Heart right ventricle (tissue), 16 donors: ENCODE measurements at places on chromosomes 4 and X. TPM values are rescaled to one million over a fixed set of nuclear protein-coding genes. Genes with fewer than 3 reads are reported as not detected.

DNA sequence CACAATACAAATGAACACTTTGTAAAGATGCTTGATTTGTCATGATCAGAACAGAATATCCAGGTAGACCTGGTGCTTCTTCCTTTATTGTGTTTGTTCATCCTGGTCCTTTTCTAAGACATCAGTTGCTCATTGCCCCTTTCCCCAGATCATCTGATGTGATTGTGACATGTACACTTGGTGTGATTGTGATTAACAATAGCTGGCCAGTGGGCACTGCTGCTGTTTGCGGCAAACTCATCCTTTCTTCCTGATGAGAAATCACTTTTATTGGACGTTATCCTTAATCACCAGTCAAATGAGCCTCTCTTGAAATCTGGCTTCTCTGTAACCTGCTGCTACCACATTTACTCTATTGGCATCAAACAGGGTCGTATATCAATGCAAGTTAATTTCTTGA, 135.1 kb downstream of the PCDH7 start:
- no peaks in the 10 kb centered on the region for H3K27me3 ChIP-seq
- no peak overlapping the region for H3K4me3 ChIP-seq
- H3K36me3 ChIP-seq = no peaks in the 10 kb centered on the region
- H3K4me1 ChIP-seq = no peaks in the 10 kb centered on the region
- no peak overlapping the region for H3K27ac ChIP-seq

DNA sequence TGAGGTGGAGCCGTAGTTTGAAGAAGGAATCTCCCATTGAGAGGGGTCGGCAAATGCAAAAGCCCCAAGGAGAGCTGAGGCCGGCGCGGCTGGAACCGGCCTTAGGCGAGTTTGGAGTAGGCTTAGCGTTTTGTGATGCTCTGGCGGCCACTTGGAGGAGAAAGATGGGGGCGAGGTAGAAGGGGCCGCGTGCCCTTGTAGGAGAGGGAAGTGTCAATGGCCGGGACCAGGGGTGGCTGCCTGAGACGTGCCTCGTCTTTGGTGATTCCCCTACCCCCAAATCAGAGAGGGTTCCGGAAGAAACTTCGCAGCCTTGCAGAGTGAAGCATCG, 11.7 kb downstream of the MSX1 start:
- no peaks in the 10 kb centered on the region for H3K36me3 ChIP-seq
- H3K27me3 ChIP-seq = peaks cover 69% of the 10 kb centered on the region
- H3K4me1 ChIP-seq = peaks cover 12% of the 10 kb centered on the region
- H3K4me3 ChIP-seq = no peak overlapping the region

GRCh38 chr4:67935888-67936287, 27.4 kb downstream of the TMPRSS11A start:
- no peaks in the 10 kb centered on the region for H3K36me3 ChIP-seq
- no peak overlapping the region for H3K27ac ChIP-seq
- H3K27me3 ChIP-seq = no peaks in the 10 kb centered on the region
- no peaks in the 10 kb centered on the region for H3K4me1 ChIP-seq
- H3K4me3 ChIP-seq = no peak overlapping the region

DNA sequence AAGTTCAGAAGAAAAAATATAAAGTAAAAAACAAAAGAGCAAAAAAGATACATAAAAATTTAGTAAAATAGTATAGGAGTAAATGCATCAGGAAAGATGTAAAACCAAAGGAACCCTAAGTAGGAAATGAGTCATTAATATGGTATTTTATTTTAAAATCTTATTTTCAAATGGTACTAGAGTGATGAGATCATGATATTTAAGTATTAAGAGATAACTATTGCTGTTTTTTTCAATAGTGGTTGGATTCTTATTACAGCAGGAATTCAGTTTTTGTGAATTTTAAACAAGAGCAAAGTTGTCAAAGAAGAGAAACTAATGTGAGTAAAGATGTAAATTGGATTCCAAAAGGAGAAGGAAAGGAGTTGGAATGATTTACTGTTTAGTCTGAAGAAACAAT, 20.0 kb downstream of the EMCN start:
- no peaks in the 10 kb centered on the region for H3K36me3 ChIP-seq
- H3K4me1 ChIP-seq = no peaks in the 10 kb centered on the region
- H3K27me3 ChIP-seq = no peaks in the 10 kb centered on the region
- no peak overlapping the region for H3K4me3 ChIP-seq
- no peak overlapping the region for H3K27ac ChIP-seq
- DNase-seq = no peak

GRCh38 chr4:13169731-13170525, 314.2 kb downstream of the RAB28 start:
- no peak overlapping the region for H3K4me3 ChIP-seq
- no peaks in the 10 kb centered on the region for H3K4me1 ChIP-seq
- no peaks in the 10 kb centered on the region for H3K27me3 ChIP-seq
- no peak overlapping the region for H3K27ac ChIP-seq
- DNase-seq = no peak

DNA sequence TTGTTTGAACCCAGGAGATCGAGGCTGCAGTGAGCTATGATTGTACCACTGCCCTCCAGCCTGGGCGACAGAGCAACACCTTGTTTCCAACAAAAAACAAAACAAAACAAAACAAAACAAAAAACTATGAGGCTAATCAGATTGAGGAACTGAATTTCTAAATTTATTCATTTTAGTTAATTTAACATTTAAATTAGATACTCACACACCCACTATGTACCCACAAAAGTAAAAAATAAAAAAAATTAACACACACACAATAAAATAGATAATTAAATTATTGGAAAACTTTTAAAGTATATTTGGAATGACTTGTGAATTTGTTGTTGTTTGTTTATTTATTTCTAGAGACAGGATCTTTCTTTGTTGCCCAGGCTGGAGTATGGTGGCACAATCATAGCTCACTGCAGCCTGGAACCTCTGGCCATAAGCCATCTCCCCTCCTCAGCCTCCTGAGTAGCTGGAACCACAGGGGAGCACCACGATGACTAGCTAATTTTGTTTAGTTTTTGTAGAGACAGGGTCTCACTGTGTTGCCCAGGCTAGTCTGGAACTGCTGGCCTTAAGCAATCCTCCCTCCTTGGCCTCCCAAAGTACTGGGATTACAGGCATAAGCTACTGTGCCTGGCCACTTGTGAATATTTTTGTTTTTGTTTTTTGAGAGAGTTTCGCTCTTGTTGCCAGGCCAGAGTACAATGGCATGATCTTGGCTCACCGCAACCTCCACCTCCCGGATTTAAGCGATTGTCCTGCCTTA, 9.8 kb upstream of the ZNF157 start:
- H3K36me3 ChIP-seq = no peaks in the 10 kb centered on the region
- H3K27me3 ChIP-seq = no peaks in the 10 kb centered on the region
- no peak overlapping the region for H3K4me3 ChIP-seq

DNA sequence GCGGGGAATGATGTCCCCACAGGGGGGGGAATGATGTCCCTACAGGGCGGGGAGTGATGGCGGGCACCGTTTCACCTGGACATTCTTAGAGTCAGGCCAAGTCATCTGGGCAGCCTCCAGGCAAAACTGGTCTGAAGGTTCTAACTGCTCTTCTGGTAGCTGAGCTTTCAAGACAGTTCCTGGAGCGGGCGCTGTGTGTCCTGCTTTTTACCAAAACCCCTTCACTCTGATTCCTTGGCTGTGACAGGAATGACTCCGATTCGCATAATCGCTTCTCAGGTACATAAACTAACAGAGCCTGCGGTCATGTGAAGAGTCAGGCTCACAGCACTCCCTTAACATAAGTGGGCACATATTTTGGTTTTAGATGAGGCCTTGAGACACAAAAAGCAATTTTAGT, 836.0 kb downstream of the TRIML1 start:
- H3K27ac ChIP-seq = no peak overlapping the region
- H3K36me3 ChIP-seq = no peaks in the 10 kb centered on the region
- no peaks in the 10 kb centered on the region for H3K27me3 ChIP-seq
- DNase-seq = no peak
- no peaks in the 10 kb centered on the region for H3K4me1 ChIP-seq
- H3K4me3 ChIP-seq = no peak overlapping the region

GRCh38 chrX:41067721-41068120, 17.5 kb upstream of the USP9X start:
- H3K27ac ChIP-seq = no peak overlapping the region
- no peak overlapping the region for H3K4me3 ChIP-seq
- no peaks in the 10 kb centered on the region for H3K4me1 ChIP-seq

DNA sequence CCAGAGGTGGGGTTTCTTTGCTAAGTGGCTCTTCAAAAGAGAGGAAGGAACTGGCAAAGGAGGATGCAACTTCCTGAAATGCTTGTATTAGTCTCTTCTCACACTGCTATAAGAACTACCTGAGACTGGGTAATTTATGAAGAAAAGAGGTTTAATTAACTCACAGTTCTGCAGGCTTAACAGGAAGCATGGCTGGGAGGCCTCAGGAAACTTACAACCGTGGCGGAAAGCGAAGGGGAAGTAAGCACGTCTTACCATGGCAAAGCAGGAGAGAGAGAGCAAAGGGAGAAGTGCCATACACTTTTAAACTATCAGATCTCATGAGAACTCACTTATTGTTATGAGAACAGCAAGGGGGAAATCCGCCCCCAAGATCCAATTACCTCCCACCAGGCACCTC, 505.7 kb downstream of the ZNF674 start:
- no peak for DNase-seq
- H3K27me3 ChIP-seq = no peaks in the 10 kb centered on the region
- no peak overlapping the region for H3K4me3 ChIP-seq
- H3K4me1 ChIP-seq = no peaks in the 10 kb centered on the region
- no peak overlapping the region for H3K27ac ChIP-seq
- H3K36me3 ChIP-seq = no peaks in the 10 kb centered on the region

GRCh38 chrX:19342331-19342906, 1.3 kb upstream of the PDHA1 start:
- H3K4me3 ChIP-seq = no peak overlapping the region
- H3K27me3 ChIP-seq = no peaks in the 10 kb centered on the region
- no peak overlapping the region for H3K27ac ChIP-seq
- DNase-seq = no peak
- H3K4me1 ChIP-seq = peaks cover 8% of the 10 kb centered on the region

- H3K27me3 ChIP-seq = peaks cover 21% of the 10 kb centered on the region
- H3K36me3 ChIP-seq = no peaks in the 10 kb centered on the region
- no peak overlapping the region for H3K4me3 ChIP-seq
- H3K27ac ChIP-seq = no peak overlapping the region
- no peaks in the 10 kb centered on the region for H3K4me1 ChIP-seq
Measured at GRCh38 chrX:17697191-17697590, 40.1 kb upstream of the SCML1 start.

GRCh38 chr4:22191565-22191964, 243.0 kb upstream of the KCNIP4 start:
- H3K36me3 ChIP-seq = no peaks in the 10 kb centered on the region
- no peak overlapping the region for H3K27ac ChIP-seq
- H3K27me3 ChIP-seq = no peaks in the 10 kb centered on the region
- H3K4me1 ChIP-seq = no peaks in the 10 kb centered on the region

- no peak overlapping the region for H3K27ac ChIP-seq
- DNase-seq = no peak
- H3K4me3 ChIP-seq = no peak overlapping the region
- no peaks in the 10 kb centered on the region for H3K4me1 ChIP-seq
- no peaks in the 10 kb centered on the region for H3K36me3 ChIP-seq
Measured at GRCh38 chr4:184368290-184368689, 106.1 kb downstream of the IRF2 start.

DNA sequence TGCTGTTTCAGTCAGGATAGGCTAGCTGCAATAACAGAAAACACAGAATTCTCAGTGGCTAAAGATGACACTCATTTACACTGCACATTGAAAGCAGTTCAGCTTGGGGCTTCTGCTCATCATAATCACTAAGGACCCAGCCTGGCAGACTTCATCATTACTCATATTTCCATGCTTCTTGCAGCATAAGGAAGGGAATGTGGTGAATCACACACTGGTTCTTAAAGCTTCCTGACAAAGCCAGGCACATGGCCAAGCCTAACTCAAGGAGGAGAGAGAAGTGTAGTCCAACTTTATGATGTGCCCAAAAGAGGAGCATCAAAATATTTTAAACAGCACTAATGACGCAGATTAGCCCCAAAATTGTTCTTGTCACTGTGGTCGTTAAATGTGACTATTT, 186.5 kb downstream of the BANK1 start:
- no peak for DNase-seq
- no peak overlapping the region for H3K27ac ChIP-seq
- no peaks in the 10 kb centered on the region for H3K36me3 ChIP-seq
- H3K27me3 ChIP-seq = no peaks in the 10 kb centered on the region
- no peaks in the 10 kb centered on the region for H3K4me1 ChIP-seq
- H3K4me3 ChIP-seq = no peak overlapping the region

DNA sequence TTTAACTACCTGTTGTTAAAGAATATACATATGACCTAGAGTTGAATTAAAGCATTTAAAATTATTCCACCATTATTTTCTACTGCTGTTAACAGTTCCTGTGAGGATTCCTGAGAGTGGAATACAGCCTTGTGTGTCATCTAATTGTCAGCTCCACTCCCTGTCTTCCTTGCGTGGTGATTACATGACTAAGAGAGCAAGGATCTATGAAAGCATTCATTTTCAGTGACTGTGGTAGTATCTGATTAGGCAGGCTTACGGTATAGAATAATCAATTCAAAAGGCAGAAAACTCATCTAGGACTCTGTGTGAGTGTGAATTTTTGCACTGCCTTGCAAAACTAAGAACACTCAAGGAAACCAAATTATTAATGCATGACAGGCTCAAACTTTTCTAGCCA, 577.8 kb downstream of the SH3BGRL start:
- DNase-seq = no peak
- no peak overlapping the region for H3K27ac ChIP-seq
- no peak overlapping the region for H3K4me3 ChIP-seq
- H3K27me3 ChIP-seq = no peaks in the 10 kb centered on the region
- H3K4me1 ChIP-seq = no peaks in the 10 kb centered on the region

- no peaks in the 10 kb centered on the region for H3K36me3 ChIP-seq
- H3K27ac ChIP-seq = no peak overlapping the region
- no peak overlapping the region for H3K4me3 ChIP-seq
- no peak for DNase-seq
- no peaks in the 10 kb centered on the region for H3K4me1 ChIP-seq
Measured at GRCh38 chr4:175424111-175424510, 388.0 kb downstream of the GPM6A start.

DNA sequence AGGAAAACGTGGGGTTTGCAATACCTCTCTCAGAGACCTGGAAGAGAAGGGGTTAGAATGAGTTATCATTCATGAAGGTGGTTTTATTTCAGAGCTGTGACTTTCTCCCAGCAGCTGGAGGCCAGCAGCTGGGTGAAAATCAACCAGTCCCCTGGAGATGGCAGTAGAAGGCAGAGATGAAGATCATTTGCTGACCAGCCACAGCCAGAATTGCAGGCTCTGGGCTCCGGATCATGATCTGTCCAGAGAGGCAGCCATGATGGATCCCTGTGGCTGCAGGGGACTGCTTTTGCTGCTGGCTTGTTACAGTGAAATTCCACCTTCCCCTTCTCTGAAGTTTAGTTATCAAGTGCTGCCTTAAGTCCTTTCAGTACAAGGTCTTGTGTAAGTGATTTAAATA, 46.9 kb upstream of the TAB3 start:
- H3K4me1 ChIP-seq = no peaks in the 10 kb centered on the region
- no peak overlapping the region for H3K27ac ChIP-seq
- DNase-seq = no peak
- no peaks in the 10 kb centered on the region for H3K36me3 ChIP-seq

GRCh38 chr4:84915396-84915780, 51.1 kb downstream of the WDFY3 start:
- H3K4me3 ChIP-seq = no peak overlapping the region
- no peaks in the 10 kb centered on the region for H3K27me3 ChIP-seq
- no peak overlapping the region for H3K27ac ChIP-seq
- DNase-seq = no peak
- H3K4me1 ChIP-seq = peaks cover 38% of the 10 kb centered on the region

BEND2 gene
- polyA plus RNA-seq = not detected

LETM1 gene
- 23.4 TPM for polyA plus RNA-seq

TBX22 gene
- polyA plus RNA-seq = not detected

CT83 gene
- not detected for polyA plus RNA-seq

XK gene
- polyA plus RNA-seq = 1.8 TPM
